ENCODE measurements at places on chromosomes 4 and X.

- DNase-seq: no peak
These were observed 867.4 kb upstream of the PCDH10 start for GRCh38 chr4:132281733-132282132.

DNA sequence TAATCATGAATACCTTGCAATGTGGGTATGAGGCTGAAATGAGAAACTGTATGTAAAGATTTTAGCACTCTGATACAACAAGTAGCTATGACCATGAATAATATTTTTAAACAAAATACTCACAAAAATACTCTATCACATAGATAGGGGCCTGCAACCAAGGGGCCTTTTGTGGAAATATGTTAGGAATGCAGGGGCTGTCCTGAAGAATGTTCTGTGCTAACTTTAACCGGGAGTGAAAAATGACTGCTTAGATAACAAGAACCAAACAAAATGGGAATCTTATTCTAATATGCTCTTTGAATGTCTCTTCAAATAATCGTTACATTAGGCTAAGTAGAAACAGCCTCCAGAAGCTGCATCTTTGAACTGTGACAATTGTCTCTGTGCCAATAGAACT is 37.9 kb upstream of the GYPA start:
- DNase-seq: no peak

DNA sequence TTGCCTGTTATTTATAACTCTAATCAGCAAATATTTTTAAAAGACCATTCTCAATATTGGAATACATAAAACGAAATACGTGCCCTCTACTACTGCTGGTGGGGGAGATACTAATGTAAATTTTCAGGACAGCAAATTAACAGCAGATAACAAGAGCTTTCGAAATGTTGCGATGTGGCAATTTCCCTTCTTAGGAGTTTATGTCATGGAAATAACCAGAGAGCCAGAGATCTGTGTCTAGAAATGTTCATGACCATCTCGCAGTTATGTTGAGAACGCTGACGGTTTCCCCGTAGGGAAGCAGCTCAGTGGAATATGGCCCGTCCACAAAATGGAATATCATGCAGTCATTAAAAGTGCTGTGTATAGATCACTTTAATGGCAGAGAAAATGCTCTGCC is 238.4 kb upstream of the PSAPL1 start:
- DNase-seq: no peak

DNA sequence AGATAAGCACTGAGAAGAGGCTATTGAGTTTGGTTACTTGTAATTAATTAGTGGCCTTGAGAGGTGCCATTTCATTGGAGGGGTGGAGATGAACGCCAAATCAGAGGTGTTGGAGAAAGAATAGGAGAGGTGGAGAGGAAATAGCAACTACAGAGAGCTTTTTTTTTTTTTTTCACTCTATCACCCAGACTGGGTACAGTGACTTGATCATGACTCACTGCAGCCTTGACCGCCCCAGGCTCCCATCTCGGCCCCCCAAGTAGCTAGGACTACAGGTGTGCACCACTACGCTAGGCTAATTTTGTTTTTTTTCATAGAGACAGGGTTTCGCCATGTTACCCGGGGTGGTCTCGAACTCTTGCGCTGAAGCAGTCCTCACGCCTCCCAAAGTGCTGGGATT is 5.2 kb downstream of the NHS start:
- DNase-seq: no peak

DNA sequence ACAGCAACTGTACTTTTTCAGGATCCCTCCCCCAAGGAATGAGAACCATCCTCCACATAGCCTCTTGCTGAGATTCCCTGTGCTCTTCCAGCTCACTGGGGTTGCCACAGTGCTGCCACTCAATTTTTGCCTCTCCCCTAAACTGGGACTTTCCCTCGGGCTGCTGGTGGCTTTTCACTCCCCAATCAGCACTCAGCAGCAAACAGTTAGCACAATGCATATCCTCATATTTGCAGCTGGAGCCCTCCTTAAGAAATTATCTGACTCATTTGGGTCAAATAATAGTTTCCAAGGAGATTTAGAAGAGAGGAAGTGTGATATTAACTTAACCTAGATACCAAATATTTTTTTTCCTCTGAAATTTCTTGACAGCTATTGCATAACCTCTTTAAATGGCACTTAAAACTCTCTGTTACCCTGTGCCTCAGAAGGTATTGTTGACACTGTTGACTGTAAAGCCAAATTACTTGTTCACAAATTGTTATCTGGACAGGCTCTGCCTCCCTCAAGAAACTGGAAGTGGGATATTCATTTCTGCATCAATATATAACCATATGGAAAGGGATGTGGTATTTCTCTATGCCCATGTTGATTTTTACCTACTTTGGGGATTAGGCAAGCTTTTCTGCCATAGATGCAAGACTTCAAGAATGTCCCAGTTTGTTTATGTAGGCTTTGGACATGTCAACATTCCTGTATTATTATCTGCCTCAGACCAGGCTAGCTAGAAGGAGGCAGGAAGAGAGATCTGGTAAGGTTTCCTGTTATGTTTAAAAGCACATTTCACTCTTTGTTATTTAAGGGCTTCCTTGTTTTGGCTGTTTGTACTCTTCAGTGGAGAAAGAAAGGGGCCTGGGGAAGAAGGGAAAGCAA is 58.0 kb downstream of the SEPTIN11 start:
- no peak for DNase-seq

- DNase-seq: no peak
These were observed 11.4 kb downstream of the EFNB1 start for GRCh38 chrX:68840256-68840655.

DNA sequence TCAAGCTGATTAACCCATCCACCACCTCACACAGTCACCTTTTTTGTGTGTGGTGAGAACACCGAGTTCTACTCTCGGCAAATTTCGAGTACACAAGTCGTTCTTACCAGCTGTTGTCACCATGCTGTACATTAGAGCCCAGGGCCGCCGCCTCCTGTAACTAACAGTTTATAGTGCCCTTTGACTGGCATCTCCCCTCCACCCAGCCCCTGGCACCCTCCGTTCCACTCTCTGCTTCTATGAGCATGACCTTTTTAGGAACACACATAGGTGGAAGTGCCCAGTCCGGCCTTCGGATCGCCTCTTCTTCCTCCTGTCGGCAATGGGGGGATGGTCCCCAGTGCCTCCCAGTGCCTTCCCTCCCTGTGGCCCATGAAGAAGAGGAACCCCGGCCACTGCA is 141.4 kb downstream of the STK32B start:
- no peak for DNase-seq

DNA sequence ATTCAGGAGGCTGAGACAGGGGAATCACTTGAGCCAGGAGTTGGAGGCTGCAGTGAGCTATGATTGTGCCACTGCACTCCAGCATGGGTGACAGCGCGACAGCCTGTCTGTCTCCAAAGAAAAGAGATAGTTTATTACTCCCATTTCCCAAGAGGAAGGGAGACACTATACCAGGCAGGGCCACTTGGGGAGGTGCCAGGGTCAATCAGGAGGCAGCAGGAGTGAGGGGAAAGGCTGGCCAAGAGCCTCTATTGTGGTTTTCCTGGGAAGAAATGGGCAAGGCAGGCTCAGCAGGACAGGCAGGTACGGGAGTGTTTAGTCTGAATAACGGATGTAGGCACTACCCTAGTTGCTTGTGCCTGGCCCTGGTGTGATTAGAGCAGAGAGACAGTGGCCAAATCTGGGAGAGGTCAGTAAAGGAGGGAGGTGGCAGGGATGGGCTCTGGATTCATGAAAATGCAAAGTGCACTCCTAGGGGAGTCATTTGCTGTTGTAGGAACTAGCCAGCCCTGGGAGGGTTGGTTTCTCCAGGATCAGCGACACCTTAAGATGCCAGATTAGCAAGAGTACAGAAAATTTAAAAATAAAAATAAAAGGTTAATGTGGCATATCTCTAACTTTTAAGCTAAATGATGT is 20.2 kb upstream of the CDKN2AIP start:
- DNase-seq: no peak

DNA sequence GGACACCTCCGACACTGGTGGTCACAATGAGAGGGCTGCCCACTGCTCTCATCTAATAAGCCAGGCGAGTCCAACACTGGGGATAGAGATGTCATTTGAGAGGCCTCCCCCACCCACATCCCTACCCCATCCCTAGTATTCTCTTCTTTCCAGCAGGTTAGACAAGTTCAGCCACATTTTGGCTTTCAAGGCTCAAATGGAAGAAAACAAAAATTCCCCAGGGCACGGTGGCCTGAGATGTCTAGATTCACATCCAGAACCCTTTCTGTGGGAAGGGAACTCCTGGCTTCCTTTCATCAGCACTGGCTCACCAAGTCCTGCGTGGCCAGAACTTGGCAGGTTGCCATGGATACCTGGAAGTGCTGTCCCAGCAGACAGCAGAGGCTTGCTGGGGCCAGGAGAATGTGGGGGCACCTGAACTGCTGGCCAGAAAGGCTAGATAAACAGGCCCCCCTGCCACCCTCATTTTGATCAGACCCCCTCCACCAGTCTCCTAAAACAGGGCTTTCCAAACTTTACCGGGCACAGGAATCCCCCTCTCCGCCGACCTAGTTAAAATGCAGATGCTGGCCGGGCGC is 1.3 kb upstream of the NYX start:
- DNase-seq: no peak

- DNase-seq: no peak
These were observed 44.1 kb upstream of the UPRT start for GRCh38 chrX:75229774-75230173.

- no peak for DNase-seq
These were observed 49.6 kb downstream of the LNX1 start for GRCh38 chr4:53541577-53542206.

DNA sequence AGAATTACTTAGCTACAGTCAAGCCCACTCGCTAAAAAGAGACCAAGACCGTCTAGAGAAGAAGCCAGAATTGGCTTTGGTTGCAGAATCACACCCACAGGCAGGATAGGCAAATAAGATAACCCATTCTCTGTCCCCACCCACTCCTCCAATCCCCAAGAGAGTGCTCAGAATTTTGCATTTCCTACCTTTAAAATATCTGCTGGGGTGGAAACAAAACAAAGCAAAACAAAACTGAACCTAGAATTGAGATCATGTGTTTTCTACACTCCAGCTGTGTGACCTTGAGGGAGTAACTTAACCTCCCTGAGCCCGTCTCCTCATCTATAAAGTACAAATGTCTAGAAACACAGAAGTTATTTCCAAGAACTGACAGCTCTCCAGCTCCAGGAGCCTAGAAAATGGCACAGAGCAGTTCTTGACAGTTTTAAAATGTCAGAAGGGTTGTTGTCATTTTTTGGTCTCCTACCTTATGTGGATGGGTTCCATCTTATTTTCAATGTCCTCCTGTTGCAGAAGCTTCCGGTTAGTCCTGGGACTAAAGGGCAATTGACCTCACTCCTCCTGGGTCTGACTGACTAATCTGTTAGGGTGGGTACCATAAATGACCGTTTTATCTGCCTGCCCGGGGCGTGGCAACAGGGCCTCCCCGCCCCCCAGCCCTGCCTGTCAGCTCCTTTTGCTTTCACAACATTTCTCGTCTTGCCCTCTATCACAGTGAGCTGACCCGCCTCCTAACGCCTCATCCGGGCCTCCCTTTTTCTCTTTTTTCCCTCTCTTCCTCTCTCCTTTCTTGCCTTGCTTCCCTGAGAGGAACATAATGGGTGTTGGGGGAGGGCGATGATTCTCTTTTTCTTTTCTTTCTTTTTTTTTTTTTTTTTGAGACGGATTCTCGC is 114.0 kb downstream of the RBM47 start:
- no peak for DNase-seq

DNA sequence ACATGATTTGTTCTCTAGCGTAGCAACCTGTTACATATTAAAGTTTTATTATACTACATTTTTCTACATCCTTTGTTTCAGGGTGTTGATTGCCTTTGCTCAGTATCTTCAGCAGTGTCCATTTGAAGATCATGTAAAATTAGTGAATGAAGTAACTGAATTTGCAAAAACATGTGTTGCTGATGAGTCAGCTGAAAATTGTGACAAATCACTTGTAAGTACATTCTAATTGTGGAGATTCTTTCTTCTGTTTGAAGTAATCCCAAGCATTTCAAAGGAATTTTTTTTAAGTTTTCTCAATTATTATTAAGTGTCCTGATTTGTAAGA is 2.4 kb downstream of the ALB start:
- no peak for DNase-seq

DNA sequence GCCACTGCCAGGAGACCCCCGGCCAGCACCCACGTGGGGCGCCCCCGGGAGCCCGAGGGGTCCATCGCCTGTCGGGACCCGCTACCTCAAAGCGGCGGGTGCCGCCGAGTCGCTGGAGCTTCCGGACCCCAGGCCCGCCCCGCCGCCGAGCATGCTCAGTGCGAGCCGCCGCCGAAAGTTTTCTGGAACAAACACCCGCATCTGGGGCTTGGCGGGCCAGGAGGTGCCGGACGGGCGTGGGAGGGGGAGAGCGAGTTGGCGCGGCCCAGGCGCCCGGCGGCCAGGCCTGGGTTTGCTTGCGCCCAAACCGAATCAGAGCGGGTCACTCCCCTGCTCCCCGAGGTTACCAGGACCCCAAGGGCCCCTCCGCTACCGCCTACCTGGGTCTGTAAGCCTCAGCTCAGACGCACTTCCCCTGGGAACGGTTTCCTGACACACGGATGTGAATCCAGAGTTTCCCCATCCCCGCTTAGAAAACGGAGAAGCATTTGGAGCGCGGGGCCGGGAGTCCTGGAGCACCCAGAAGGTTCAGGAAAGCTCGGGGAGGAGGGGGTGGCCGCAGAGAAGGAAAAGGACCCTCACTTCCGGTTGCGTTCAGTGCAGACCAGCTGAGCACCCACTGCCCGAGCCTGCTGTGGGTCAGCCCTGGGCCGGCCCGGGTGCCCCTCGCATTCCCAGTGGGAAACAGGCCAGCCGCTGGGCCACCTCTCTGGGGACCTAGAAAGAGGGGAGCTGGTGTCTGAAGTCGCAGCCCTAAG is at the start of gene EVC2:
Gene EVC2, minus strand, starts transcription at position 111 of the 758 bp plus-strand sequence. Its CDS starts 46 bp downstream, at position 65.
- DNase-seq: no peak

DNA sequence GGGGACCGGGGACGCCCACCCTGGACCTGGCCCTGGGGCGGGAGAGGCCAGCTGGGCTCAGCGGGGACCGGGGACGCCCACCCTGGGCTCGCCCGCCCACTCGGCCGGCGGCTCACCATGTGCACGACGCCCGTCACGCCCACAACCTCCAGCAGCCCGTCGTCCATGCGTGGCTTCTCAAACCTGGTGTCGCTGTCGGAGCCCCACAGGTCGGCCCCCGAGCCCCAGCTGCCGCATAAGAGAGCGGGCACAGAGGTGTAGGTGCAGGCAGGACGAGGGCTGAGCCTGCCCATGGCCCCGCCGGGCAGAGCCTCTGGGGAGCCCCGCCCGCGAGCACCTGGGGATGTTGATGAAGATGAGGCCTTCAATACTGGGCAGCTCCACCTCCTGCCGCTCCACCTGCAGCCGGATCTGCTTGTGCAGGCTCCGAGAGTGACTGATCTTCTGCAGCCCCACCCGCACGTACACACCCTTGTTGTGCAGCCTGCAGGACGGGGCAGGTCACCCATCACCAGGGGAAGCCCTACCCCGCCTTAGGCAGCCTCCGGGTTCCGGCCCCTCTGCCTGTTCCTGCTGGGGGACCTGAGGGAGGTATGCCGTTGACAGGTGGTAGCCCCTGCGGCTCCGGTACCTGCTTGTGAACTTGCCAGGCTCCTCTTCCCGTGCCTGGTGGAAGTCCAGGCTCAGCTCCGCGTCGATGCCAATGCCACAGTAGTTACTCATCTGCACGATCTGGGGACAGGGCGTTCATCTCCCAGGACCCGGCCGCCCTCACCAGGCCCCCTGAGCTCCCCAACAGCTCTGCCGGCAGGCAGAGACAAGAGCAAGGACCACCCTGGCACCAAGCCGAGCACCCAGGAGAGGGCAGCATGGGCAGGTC is 11.8 kb downstream of the DGKQ start:
- no peak for DNase-seq
